Motor neuron (in vitro differentiated cells): ENCODE measurements at places on chromosomes 11 and 22. TPM values are rescaled to one million over a fixed set of nuclear protein-coding genes. Genes with fewer than 3 reads are reported as not detected.

BTG4 gene
- not detected in 2 replicates for total RNA-seq

IGSF9B gene
- 1.3 TPM in 2 replicates for total RNA-seq

OR4A16 gene
- total RNA-seq: not detected in 2 replicates

C11orf91 gene
- total RNA-seq: not detected in 2 replicates

RCOR2 gene
- total RNA-seq: 41.2 and 46.7 TPM in 2 replicates

MRGPRX4 gene
- total RNA-seq: not detected in 2 replicates

C11orf86 gene
- 0.29 TPM in 1 of 2 replicates, not detected in the other for total RNA-seq

P2RX6 gene
- total RNA-seq: 1.2 and 1.7 TPM in 2 replicates

HOATZ gene
- 0.05 TPM in 1 of 2 replicates, not detected in the other for total RNA-seq

CHRM4 gene
- total RNA-seq: 0.64 and 1.4 TPM in 2 replicates

NCAM1 gene
- 346 and 378 TPM in 2 replicates for total RNA-seq

PANX3 gene
- not detected in 2 replicates for total RNA-seq

LDLRAD3 gene
- total RNA-seq: 17.8 and 17.9 TPM in 2 replicates
